Stimulated activated CD8-positive, alpha-beta memory T cell treated with anti-CD3 and anti-CD28 coated beads, Interleukin-4, amount 100 ng/mL, for 4 hours (primary cell): ENCODE measurements at places on chromosomes 4 and X.

- no peak for DNase-seq
Measured at GRCh38 chr4:23202712-23203247, 510.0 kb downstream of the GBA3 start.

DNA sequence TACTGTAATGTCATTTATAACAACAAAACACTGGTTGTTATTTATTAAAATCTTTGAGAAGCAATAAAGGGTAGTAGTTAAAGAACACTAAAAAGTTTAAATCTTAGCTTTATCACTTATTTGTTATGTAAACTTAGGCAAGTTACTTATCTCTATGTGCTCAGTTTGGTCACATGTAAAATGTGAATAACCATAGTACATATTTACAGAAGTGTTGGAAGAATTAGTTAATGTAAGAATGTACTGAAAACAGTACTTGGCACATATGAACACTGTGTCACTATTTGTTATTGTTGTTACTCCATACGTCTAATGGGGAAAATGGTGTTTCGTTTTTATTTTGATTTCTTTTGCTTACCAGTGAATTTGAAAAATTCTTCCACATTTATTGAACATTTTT lies 9.1 kb downstream of the NEK1 start:
- no peak for DNase-seq

DNA sequence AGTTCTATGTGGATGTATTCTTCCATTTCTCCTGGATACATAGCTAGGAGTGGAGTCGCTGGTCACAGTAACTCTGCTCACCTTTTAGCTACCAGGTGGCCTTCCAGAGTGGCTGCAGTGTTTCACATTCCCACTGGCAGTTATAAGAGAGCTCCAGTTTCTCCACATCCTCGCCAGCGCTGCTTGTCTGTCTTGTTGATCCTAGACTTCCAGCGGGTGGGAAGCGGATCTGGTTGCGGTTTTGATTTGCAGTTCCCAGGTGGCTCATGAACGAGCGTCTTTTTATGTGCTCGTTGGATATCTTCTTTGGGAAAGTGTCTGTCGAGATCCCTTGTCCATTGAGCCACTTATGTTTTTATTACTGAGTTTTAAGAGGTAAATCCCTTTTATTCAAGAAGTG lies 11.6 kb downstream of the TACC3 start:
- DNase-seq, result no peak

GRCh38 chr4:85724791-85725563 lies 250.0 kb downstream of the ARHGAP24 start:
- no peak for DNase-seq

GRCh38 chr4:40255393-40256281 lies 58.8 kb downstream of the RHOH start:
- no peak for DNase-seq

GRCh38 chr4:81607950-81608349 lies 136.2 kb upstream of the RASGEF1B start:
- DNase-seq, result no peak

- no peak for DNase-seq
Measured at GRCh38 chr4:184349283-184350039, 124.9 kb downstream of the IRF2 start.

DNA sequence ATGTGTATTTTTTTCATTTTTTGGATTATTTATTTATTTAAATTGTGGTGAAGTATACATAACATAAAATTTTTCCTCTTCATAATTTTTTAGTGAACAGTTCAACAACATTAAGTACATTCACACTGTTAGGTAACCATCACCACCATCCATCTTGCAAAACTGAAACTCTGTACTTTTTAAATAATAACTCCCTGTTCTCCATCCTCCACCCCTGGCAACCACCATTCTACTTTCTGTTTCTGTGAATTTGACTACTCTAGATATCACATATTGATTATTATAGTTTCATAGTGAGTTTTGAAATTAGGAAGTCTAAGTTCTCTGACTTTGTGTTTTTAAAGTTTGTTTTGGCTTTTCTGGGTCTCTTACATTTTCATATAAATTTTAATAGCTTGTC lies 89.3 kb upstream of the STX18 start:
- no peak for DNase-seq

GRCh38 chr4:185542626-185543315 lies 7.5 kb upstream of the PDLIM3 start:
- DNase-seq, result no peak

- no peak for DNase-seq
Measured at GRCh38 chr4:76753814-76754213, 144.1 kb downstream of the SOWAHB start.

- no peak for DNase-seq
Measured at GRCh38 chr4:23934915-23935314, 45.1 kb upstream of the PPARGC1A start.

- DNase-seq, result no peak
Measured at GRCh38 chrX:74340051-74340450, 36.1 kb downstream of the ZCCHC13 start.

DNA sequence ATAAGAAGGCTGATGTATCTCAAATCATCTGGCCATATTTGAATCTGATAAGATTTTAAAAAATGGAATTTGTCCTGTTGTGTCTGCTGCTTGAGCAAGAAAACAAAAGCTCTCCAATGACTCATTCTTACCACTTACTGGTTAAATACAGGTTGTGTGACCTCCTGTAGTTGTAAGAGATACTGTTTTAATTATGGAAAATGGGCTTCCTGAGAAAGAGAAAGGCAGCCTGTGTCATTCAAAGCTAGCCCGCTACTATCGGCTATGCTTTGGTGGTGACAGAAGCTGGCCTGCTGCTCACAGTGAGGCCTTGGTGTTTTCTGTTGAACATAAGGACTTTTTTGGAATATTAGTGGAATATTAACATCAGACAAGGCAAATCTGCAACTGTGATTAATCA lies 1722.1 kb upstream of the PCDH10 start:
- no peak for DNase-seq

DNA sequence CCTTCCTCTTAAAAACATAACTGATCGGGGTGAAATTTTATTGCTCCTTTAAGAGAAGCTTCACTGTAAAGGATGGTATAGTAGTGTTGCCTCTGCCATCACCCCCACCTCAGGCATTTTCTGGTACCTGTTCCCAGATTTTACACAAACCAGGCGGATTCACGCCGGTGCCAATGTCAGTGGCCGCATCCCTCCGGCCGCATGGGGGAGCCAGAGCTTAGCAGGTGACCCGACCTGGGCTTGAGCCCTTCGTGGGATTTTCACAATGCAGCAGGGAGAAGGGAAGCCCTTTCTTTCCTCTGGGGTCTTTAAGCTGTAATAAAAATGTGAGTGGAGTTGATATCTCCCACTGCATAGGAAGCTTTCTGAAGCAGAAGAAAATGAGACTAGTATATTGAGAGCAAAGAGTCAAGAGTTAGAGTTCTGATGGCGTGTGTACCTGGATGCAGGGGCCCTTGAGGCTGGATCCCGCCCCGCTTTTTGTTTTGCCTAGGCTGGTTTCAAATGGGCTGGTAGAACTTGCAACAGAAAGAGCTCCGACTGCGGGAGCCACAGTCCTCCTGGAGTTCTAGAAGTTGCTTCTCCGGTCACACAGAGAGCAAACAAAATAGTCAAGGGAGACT lies 59.4 kb downstream of the POLR2B start:
- no peak for DNase-seq

DNA sequence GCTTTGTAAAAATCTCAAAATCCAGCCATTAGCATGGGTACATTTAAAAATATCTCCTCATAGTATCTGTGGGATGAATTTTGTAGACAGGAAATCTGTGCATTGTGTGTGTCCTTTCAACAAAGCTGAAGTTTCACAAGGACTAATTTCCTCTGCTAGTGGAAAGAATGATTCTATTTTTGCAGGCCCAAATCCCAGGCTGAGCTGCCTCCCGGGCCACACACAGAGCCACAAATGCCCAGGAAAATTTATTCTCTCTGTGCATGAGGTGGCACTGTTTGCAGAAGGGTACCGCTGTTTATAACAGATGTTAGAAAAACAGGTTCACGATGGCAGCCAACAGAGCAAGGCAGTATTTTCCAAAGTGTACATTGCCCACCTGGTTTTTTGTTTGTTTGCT lies 11.0 kb upstream of the VCX3B start:
- no peak for DNase-seq

- DNase-seq, result no peak
Measured at GRCh38 chr4:159503236-159504008, 400.5 kb downstream of the RAPGEF2 start.

DNA sequence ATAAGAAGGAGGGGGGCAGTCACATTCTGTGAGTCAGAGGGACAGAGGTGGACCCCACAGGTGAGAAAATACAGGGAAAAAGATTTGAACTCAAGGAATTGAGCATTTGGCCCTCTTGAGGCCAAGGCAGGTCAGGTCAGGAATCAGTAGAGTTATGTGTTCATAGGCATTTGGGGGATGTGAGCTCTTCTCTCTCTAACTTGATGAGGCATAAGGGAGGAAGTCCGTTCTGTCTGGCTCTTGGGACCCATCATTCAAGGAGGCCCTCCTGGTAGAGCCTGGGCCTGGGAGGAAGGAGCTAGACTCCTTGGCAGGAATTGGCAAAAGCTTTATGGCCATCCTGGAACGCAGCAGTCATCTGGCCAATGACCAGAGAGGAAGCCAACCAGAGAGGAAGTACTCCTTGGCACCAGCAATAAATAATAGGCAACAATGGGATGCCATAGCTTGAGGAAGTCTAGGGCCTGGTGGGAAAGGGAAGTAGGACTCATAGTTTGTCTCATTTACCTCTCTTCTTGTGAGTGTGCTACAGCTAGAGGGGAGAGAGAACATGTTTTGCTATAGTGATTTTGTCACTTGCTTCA lies 53.0 kb downstream of the MSN start:
- DNase-seq, result no peak

DNA sequence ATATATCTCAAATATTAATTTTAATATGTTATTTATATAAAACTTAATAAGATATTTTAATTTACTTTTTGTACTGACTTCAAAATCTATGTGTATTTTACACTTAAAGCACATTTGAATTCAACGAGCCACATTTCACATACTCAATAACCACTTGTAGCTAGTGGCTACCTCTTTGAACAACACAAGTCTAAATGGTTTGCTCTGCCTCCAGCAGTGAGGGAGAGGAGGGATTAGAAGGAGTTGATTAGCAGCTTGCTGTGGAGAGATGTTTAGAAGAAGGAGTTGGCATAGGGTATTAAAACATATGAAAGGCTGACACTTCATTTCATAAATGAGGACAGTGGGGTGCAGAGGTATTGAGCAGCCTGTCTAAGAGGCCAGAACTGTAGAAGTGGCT lies 124.0 kb downstream of the ARHGAP24 start:
- no peak for DNase-seq

GRCh38 chrX:131746491-131746968 lies 202.7 kb downstream of the OR13H1 start:
- DNase-seq, result peak; percentile 50

DNA sequence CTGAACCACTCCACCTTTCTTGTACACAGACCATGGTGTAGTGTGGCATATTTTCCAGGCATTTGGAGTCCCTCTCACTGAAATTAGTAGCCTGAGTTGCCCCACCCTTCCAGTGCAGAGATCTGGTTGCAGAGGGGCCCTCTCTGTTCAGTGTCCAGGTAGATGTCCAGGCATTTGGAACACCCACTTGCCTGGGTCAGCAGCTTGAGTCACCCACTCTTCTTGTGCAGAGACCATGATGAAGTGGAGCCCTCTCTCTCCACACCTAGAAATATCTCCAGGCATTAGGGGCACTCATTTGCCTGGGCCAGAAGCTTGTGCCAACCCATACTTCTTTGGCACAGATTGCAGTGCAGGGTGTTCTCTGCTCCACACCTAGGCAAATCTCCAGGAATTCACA lies 2733.3 kb downstream of the PCDH7 start:
- DNase-seq, result no peak

- DNase-seq, result no peak
Measured at GRCh38 chr4:72791054-72791453, 222.0 kb upstream of the ADAMTS3 start.

DNA sequence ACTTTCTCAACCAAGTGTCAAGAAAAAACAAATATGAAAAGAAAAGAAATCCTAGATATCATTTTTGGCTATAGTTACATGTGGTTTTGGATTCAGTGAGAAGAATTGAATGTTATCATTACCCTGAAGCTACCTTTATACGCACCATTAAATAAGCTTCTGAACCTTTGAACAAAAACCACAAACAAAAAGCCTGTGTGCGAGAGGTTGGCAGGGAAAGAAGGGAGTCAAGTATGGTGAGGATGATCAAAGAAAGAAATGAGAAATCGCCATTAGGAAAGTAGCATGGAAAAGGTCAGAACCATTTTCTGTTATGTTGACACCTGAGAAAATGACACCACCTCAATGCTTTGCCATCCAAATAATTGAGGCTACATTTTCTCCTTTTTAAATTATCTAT lies 1.2 kb upstream of the SLC7A11 start:
- DNase-seq, result no peak

GRCh38 chrX:121301822-121302221 lies 254.4 kb downstream of the GLUD2 start:
- DNase-seq, result no peak

DNA sequence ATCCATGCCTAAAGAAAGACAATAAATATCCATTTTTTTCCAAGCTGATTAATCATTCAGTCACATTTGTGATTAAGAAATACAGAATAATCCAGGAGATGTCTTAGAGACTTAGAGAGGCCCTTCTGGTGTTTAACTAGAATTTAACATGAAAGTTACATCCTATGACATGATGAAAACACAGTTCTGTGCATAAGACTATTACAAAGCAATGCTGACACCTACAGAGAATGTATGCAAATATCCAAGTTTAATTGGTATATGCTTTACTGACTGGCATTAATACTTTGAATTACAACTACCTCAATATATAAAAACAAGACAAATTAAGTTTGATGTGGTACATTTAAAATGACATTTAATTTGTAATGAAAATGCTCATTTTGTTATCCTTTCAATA lies 17.8 kb upstream of the TLL1 start:
- DNase-seq, result no peak

- no peak for DNase-seq
Measured at GRCh38 chr4:64538219-64538618, 129.0 kb upstream of the TECRL start.

GRCh38 chr4:134243742-134244713 lies 42.4 kb upstream of the PABPC4L start:
- DNase-seq, result no peak

DNA sequence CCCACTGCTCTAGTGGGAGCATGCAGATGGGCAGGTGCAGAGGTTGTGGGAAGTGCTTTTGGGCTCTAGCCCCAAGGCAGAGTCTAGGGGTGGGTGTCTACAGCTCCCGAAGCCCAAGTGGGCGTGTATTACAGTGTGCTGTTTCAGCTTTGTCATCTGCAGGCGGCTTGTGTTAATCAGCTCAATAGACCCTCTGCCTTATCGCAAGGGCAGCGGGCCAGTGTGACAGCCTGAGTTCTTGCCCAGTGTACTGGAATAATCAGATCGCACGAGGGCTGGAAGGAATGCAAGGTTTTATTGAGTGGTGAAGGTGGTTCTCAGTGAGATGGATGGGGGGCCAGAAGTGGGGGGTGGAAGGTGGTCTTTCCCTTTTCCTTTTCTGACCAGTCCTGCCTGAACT lies 529.4 kb upstream of the AMOT start:
- DNase-seq, result no peak

GRCh38 chrX:9269134-9269533 lies 195.7 kb upstream of the TBL1X start:
- no peak for DNase-seq

GRCh38 chrX:107601326-107601725 lies 27.0 kb upstream of the PRPS1 start:
- no peak for DNase-seq

GRCh38 chr4:5137226-5137625 lies 85.9 kb downstream of the STK32B start:
- DNase-seq, result no peak

GRCh38 chrX:145825896-145826295 lies 8.3 kb downstream of the SLITRK2 start:
- DNase-seq, result no peak

GRCh38 chr4:141922236-141922635 lies 285.9 kb downstream of the IL15 start:
- no peak for DNase-seq
